Uterine smooth muscle cell (primary cell): ENCODE measurements at places on chromosomes 5 and 9. TPM values are rescaled to one million over a fixed set of nuclear protein-coding genes. Genes with fewer than 3 reads are reported as not detected.

ARHGEF39 gene
- total RNA-seq = 0.87 and 4.4 TPM in 2 replicates

FBN2 gene
- total RNA-seq = 95.7 and 101 TPM in 2 replicates

SHISAL2B gene
- 0.25 TPM in 1 of 2 replicates, not detected in the other for total RNA-seq

SEMA6A gene
- total RNA-seq = 0.12 and 0.44 TPM in 2 replicates

SPATA31E1 gene
- under 0.01 TPM in 1 of 2 replicates, not detected in the other for total RNA-seq

EQTN gene
- total RNA-seq = not detected in 2 replicates

SPAAR gene
- total RNA-seq = under 0.01 TPM in 1 of 2 replicates, not detected in the other

BTNL3 gene
- total RNA-seq = not detected in 2 replicates

HTR4 gene
- not detected in 2 replicates for total RNA-seq

CTSV gene
- total RNA-seq = 0.62 and 0.89 TPM in 2 replicates

C1QTNF2 gene
- total RNA-seq = 1.1 and 2.0 TPM in 2 replicates

IFNA14 gene
- total RNA-seq = not detected in 2 replicates

UNC5A gene
- not detected in 2 replicates for total RNA-seq

PCDHGB3 gene
- total RNA-seq = 2.3 and 4.2 TPM in 2 replicates

SLC34A1 gene
- total RNA-seq = not detected in 2 replicates
